Ascending aorta (tissue), 2 donors: ENCODE measurements at places on chromosomes 3 and 15. TPM values are rescaled to one million over a fixed set of nuclear protein-coding genes. Genes with fewer than 3 reads are reported as not detected.

The PCSK6 gene
- 3.9 TPM for total RNA-seq

The GOLGA8S gene
- not detected for total RNA-seq

The HTR3E gene
- total RNA-seq: not detected

The NLGN1 gene
- total RNA-seq: 5.2 TPM

The KLF13 gene
- 235 TPM for total RNA-seq

The GRAMD2A gene
- total RNA-seq: not detected

The EEFSEC gene
- 16.2 TPM for total RNA-seq

The SLC12A8 gene
- not detected for total RNA-seq

The ZPLD1 gene
- total RNA-seq: not detected

The LARP6 gene
- total RNA-seq: 18.7 TPM

DNA sequence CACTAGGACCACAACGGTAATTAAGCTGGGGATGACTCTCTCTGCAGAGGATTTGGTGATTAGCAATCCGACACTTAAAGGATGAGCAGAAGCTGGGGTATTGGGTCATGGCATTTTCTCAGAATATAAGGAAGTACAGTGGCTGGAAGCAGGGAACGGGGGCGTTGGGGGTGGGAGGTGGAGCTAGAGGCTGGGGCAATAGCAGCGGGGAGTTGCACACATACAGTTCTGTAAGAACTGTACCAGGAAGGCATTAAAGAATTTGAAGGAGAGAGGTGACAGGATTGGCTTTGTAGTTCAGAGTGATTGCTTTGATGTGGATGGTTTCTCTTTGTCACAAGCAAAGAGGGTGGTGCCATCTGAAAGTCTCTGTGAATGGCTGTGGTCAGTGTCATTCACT is 28.2 kb downstream of the PSMD6 start:
- DNase-seq: no peak

- DNase-seq: no peak
These were observed 179.4 kb downstream of the SHOX2 start for GRCh38 chr3:157926822-157927221.

DNA sequence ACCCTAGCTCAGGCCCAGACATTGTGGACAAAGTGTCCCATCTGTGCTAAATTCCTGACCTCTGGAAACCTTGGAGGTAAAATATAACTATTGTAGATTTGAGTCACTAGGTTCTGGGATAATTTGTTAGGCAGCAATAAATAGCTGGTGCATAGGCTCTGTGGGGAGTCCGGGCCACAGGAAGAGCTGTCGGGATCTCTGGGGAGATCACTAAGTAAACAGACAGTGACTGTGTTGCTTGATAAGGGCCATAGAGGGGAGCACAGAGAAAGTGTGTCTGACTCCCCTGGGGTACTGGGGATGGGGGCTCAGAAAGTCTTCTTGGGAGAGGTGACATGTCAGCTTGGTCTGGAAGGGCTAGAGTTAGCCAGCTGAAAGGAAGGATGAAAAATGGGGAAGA is 37.7 kb upstream of the MRPS22 start:
- no peak for DNase-seq

- DNase-seq: no peak
These were observed 12.6 kb upstream of the ATP8B4 start for GRCh38 chr15:50131617-50132016.

DNA sequence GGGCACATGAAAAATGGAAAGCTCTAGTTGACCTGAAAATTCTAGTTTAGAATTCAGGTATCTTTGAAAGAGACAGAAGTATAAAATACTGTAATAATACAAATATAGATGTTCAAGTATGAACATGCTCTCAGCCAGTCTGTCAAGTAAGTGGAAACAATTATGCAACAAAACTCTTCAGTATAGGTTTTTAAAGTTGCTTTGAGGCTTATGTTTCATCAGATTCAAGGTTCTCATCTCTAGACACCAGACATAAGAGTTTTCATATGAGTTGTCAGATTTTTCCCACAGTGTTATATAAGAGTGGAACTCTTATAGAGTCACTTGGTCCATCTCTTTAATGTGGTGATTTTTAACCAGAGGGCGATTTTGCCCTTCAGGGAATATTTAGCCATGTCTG is 22.0 kb downstream of the CMSS1 start:
- DNase-seq: no peak

DNA sequence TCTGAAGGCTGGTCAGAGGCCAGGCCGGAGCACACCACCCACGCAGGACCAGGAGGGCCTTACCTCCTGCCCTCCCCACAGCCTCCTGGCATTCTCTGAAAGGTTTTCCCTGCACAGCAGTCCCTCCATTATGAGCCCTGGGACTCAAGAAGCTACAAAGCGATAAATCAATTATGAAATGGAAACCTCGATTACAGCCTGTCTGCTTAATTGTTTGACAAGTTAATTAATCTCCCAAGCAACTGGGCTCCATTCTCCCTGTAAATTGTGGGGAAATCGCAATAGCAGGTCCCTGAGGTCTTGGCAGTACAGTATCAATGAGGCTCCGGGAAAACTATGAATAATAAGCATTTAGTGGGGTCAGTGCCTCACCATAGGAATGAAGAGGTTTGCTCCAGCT is 683.5 kb downstream of the NTRK3 start:
- no peak for DNase-seq

DNA sequence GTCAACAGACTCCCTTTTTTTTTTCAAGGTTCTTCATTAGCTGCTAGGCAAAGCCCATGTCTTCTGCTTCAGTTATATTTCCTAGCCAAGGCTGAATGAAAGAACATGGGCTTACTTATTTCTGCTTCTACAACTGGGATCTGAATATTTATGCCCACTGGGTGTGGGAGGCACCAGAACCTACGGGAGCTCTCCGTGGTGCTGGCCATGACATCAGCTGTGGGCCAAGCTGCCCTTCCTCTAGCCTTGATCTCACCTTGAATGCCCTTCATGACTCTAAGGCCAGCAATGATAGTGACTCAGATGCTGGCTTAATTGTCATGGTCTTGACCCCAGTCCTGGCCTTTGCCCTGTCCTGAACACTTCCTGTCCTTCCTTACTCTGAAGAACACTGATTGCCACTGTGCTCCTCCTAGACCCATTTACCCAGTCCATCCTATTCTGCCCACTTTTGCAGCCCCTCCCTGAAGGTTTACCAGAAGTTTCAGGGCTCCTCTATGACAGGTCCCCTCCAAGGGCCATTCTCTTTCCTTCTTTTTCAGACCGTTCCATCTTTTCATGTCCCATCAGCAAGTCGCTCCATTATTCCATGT is 32.8 kb upstream of the PRR20G start:
- DNase-seq: no peak

- DNase-seq: no peak
These were observed 291.3 kb downstream of the OXSM start for GRCh38 chr3:26081166-26081565.

DNA sequence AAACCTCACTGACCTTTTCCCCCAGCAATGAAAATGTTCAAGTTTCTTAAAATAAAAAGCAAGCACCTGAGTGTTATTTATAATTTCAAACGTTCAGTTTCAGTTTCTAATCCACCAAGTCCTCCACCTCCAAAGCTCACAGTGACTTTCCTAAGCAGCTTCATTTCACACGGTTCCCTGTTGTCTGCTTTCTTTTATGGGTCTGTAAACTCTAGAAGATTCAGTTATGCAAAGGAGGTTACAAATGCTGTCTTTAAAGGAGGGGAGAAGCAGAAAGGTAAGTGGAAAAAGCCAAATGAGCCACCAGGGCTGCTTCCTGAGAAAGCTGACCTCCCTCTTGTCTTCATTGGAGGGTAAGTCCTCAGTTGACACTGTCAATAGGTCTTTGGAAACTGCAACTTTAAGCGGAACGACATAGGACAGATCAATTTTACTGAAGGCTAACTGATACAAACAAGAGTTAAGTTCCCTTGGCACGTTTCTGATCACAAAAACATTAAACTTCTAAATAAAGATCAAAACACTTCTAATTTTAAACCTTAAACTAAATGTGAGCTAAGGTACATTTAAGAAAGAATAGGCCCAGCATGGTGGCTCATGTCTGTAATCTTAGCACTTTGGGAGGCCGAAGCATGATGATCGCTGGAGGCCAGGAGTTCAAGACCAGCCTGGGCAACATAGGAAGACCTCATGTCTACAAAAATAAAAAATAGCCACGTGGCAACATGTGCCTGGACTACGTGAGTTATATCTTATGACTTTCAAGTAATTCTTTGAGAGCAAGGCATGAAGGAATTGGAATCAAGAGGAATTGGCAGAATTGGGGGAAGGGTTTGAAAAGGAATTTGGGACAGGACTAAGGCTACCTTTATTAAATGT is 151.9 kb upstream of the UBE2E1 start:
- DNase-seq: no peak

GRCh38 chr15:63226155-63226883 is 36.9 kb downstream of the RAB8B start:
- no peak for DNase-seq

- DNase-seq: peak; percentile 22
These were observed 14.4 kb upstream of the MRPS22 start for GRCh38 chr3:139329364-139329850.

GRCh38 chr3:10530241-10530640 is 24.9 kb upstream of the ATP2B2 start:
- no peak for DNase-seq

GRCh38 chr15:77239882-77240608 is 169.1 kb upstream of the TSPAN3 start:
- no peak for DNase-seq

DNA sequence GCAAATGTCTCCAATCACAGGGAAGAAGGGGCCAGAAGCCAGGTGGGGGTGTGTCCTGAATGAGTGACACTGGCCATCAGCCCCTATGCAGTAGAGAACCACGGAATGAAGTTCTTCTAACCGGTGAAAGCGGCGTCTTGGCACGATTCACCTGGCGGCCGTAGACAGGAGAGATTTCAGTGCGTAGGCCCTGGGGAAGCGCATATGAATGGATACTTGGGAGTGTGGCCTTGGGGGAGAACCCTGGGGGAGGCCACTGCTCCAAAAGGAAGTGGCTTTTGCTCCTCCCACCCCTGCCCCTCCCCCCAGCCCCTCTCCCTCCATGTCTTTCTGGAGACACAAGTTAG is 43.6 kb downstream of the RBPMS2 start:
- DNase-seq: no peak

GRCh38 chr15:42360535-42361112 is 1.3 kb downstream of the CAPN3 start:
- DNase-seq: no peak

GRCh38 chr3:74353039-74353438 is 261.4 kb downstream of the CNTN3 start:
- no peak for DNase-seq

DNA sequence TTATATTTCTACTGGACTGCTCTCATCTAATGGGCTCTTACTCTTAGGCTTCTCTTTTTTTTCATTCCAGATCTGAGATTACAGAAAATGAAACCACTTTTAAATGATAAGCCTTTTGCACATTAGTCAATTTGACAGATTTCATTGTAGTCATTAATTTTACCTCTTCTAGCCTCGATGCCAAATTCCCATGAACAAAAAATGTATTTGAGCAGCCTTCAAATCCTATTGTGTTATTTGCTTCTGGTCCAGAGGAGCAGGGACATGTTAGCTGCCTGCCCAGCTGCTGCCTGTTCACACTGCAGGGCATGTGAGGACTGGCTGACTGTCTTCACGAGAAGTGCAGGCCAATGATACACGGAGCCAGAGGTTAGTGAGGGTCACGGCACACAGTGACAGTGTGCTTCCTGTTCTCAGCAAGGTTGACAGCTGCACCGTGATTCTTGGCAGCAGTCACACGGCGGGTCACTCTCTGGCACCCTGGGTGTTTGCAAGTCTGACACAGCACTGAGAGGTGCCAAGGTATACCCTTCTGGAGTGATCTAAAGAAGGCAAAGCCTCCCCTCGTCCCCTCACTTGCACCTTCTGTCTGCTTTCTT is 40.8 kb downstream of the KAT2B start:
- DNase-seq: peak; percentile 27

DNA sequence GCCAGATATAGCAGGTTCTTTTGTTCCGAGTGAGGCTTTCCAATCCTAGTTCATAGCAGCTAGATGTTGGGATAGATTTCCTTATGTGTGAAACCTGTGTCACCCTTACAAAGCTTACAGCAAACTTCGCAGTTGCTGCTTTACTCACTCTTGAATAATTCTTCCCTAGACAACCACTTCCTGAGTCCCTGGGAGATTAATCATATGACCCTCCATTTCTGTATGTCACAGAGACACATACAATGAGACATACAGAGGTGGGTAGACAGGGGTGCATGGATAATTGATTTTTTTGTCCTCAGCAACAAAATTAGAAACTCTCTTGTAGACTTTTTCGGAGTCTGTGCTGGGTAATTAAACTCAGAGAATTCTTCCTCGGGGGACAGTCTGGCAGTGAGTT is 163.2 kb downstream of the NSUN3 start:
- DNase-seq: no peak

GRCh38 chr15:95327661-95328060 is 1002.8 kb upstream of the NR2F2 start:
- no peak for DNase-seq

DNA sequence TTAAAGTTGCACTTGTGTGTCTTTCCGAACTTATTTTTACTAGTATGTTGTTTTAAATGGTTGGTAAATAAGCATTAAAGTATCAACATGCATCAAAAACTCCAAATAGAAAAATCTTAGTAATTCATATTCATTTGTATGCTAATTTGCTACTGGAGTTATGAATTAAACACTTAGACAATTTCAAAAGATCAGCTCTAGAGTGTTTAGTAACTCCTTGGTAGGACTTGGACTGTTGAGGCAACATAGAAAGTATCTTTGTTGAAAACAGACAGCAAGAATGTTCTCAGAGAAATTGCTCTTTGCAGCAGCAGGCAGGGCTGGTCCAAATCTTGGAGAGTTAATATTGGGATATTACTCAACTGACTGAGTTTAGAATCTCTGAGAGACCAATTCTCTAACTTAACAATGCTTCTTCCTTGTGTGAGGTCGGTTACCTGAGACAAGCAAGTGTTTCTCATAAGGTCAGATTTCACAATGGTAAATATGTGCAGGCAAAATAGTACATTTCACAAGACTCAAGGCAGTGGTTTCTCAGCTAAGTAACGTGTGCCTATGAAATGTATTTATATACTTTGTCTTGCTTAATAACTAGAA is 147.8 kb upstream of the IL12A start:
- DNase-seq: no peak

DNA sequence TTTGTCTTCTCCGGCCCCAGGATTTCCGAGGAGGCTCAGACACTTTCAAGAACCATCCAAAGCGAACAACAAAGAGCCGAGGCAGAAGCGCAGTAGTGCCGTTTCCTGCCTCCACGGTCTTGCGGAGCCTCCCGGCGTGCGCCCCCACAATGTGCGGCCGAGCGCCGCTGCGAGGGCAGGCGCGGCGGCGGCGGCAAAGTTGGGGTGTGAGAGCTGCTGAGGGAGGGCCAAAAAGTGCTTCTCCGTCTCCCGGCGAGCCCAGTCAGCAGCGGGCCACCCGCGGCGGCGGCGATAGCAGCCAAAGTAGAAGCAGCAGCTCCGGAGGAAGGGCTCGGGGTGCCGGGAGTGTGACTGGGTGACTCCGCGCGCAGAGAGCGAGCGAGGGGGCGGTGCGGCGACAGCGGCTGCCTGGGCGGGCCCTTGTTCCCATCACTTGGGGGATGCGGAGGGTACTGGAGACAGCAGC is 749.1 kb downstream of the ROBO1 start:
- DNase-seq: peak; percentile 79

DNA sequence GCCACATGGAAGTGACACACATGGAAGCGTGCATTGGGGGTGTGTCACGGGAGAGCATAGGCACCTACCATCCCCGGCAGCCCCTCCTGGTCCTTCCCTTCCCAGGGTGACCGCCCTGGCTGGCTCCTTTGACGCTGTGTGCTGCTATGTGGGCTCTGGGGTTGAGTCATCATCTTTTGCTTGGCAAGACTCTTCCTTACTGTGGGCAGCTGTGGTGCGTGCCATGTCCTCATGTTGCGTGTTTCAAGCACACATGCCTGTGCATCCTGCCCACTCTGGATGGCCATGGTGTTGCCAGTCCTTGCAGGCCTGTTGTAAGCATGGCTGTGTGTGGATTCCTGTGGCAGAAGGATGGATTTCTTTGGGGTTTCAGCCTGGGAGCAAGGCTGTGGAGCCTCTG is 14.0 kb downstream of the PLXNA1 start:
- DNase-seq: no peak
